CD4-positive, alpha-beta T cell treated with Interleukin-4 for 4 hours (primary cell): ENCODE measurements at places on chromosomes 16 and 17.
A peak's percentile ranks its signal among the peaks of the same experiment; 100 is the strongest.

- DNase-seq: no peak
Measured at GRCh38 chr17:63675607-63676546, 24.0 kb downstream of the LIMD2 start.

DNA sequence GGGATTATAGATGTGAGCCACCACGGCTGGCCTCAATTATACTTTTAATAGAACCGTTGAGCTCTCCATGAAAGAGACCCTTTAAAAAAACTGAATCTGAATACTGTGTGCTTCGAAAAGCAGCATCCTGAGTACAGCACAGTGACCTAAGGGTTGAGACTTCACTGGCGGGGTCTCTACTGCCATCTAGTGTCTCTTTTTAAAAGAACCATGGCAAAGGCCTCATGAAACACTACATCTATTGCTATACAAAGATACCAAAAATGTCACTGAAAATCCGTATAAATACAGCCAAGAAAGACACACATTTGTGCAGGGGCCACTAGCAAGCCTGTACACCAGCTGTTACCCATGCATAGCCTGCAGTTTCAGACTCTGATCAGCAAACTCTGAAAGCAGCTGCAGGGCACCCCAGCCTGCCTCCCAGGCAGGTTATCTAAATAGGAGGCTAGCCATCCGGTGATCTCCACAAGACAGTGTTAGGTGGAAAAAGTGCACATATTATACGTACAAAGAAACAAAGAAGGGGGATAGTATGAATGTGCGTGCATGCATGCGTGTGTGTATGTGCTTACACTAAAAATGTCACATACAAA lies 35.3 kb downstream of the NPLOC4 start:
- DNase-seq: peak; percentile 78

DNA sequence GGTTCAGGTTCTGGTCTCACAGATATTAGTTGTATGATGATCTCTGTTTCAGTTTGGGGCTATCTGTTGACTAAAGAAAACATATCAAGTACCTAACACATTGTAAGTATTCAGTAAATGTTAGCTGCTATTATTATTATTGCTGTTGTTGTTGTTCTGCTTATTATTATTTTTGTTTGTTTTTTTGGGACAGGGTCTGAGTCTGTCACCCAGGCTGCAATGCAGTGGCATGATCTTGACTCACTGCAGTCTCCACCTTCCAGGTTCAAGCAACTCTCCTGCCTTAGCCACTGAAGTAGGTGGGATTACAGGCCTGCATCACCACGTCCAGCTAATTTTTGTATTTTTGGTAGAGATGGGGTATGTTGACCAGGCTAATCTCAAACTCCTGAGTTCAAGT lies 44.5 kb downstream of the ARHGAP17 start:
- DNase-seq: no peak

GRCh38 chr16:49665482-49666230 lies 190.3 kb downstream of the ZNF423 start:
- DNase-seq: no peak

DNA sequence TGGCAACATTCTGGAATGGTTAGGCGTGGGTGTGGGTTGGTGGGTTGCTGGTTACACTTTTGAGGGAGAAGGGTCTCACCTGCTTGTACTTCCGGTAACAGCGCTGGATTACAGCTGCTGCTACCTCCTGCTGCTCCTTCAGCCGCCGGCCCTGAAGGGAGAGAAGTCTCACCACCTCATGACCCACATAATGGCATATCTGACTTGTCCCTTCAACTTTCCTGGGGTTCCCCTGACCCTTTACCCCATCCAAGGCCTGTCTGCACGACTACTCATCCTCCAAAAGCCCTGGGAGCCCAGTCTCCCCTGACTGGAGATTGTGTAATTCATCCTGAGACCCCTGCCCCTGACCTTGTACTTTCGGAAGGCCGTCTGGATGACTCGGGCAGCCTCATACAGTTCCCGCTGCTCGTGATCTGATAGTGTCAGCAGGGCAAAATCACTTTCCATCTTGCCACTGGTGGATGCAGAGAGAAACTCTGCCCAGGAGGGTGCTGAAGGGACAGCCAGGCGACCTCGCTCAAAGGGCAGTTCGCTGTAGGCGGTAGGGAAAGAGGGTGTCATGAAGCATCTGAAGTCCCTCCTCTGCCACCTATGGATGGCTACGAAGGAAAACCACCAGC lies 2.0 kb upstream of the SPAG7 start:
- no peak for DNase-seq
